ENCODE measurements at places on chromosomes 12 and 14.

DNA sequence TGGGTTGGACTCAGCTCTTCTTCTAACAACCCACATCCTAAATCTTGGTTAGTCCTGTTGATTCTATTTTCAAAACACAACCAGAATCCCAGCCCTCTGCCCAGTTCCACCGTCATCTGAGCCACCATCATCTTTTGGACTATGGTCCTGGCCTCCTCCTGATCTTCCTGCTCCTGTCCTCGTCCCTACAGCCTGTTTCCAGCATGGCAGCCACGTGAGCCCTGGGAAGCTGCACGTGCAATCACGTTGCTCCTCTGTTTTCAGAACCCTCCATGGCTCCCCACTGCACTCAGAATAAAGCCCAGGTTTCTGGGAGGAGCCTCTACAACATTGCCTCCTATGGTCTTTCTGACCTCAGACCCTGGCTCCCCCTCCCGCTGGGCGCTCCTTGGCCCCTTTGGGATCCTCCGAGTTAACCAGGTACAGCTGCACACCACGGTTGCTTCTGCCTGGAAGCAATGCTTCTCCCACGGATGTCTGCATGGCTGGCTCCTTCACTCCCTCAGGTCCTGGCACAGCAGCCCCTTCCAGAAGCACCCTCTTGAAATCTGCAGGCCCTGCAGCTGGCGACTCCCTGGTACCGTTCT lies 44.5 kb downstream of the BEGAIN start:
- no peak for DNase-seq

GRCh38 chr14:70707138-70708038 lies 65.7 kb downstream of the TTC9 start:
- DNase-seq, result no peak

DNA sequence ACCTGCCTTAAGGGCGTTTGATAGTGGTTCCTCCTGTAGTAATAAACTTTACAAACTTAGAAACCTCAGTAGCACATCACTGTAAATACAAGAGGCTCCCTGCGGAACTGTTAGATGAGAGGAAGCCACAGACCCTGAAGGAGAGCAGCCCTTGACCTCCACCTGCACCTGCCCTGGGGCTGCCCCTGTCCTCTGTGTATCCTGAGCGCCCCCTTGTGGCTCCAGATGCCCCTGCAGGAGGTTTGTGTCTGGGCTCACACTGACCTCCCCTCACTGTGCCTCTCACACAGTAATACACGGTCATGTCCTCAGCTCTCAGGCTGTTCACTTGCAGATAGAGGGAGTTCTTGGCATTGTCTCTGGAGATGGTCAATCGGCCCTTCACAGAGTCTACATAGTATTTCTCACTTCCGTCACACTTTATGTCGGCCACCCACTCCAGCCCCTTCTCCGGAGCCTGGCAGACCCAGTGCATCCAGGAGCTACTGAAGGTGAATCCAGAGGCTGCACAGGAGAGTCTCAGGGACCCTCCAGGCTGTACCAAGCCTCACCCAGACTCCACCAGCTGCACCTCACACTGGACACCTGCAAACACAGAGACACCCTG lies 1059.8 kb downstream of the TMEM121 start:
- peak; percentile 21 for DNase-seq

DNA sequence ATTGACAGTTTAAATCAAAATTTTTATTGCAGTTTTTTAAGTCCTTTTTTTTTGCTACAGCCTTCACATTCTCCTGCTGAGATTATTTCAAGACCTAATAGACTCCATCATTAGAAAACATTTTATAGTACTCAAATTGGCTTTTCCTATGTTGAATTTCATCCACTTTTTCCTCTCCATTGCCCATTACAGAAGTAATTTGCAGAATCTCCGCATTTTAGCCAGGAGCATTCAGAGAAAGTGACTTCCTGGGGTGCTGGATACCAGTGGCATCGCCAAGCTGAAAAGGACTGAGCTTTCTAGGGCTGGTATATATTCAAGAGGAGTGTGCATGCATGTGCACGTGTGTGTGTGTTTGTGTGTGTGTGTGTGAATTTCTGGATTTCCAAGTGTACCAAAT lies 340.8 kb downstream of the PDZRN4 start:
- DNase-seq, result no peak

DNA sequence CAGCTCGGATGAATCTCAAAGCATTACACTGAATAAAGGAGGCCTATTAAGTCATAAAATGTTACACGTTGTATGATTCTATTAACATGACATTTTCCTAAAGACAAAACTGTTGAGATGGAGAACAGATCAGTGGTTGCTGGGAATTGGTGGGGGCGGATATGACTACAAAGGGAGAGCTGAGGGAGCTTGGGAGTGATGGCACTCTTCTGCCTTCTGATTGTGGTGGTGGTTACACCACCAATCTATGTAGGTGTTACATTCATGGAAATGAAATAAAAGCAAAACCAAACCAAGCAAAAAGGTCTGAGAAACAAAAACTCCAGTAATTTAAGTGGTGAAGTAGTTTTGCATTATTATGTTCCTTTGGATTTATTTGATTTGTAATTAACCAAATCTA lies 16.4 kb upstream of the EVL start:
- no peak for DNase-seq

DNA sequence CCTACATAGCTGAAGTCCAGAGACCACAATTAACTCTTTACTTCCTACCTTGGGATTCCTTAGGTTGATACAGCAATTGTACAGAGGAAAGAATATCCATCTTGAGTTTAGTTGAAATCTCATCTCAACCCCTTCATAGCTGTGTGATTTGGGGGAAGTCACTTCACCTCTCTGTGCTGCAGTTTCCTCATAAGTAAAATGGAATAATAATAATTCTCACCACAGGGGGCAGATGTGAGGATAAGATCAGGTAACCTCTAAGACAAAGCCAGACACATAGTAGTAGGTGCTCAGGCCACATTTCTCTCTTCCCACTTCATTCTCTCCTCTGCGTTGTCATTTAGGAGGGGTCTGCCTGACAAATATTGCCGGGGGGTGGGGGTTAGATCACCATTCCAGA lies 6.7 kb downstream of the FOXN4 start:
- DNase-seq, result no peak

DNA sequence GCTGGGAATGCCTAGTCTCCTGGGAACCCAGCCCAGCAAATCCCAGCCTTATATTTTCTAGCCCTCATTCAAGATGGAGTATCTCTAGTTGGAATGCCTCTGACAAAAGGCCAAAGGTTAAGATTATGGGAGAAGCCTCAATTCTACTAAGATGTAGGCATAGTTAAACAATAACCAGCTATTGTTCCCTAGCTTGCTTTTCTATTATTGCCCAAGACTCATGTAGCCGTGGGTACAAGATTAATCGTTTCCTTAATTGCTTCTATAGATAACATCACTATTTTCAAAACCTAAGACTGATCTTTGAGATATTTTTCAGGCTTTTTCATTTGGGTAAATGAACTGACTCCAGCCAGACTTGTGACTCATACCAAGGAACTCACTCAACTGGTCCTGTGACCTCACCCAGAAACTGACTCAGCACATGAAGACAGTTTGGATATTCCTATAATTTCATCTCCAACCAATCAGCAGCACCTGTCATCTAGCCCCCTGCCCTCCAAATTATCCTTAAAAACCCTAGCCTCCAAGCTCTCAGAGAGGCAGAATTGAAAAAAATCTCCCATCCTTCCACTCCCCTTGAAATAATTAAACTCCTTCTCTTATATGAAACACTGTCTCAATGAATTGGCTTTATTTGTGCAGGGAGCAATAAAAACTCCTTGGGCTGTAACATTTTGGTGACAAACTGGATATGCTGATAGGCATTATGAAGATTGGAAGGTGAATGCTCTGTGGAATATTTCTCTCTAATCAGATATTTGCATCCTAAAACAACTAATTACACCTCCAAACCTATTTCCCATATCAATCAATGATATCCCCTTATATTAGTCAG lies 589.0 kb downstream of the C12orf50 start:
- DNase-seq, result no peak

DNA sequence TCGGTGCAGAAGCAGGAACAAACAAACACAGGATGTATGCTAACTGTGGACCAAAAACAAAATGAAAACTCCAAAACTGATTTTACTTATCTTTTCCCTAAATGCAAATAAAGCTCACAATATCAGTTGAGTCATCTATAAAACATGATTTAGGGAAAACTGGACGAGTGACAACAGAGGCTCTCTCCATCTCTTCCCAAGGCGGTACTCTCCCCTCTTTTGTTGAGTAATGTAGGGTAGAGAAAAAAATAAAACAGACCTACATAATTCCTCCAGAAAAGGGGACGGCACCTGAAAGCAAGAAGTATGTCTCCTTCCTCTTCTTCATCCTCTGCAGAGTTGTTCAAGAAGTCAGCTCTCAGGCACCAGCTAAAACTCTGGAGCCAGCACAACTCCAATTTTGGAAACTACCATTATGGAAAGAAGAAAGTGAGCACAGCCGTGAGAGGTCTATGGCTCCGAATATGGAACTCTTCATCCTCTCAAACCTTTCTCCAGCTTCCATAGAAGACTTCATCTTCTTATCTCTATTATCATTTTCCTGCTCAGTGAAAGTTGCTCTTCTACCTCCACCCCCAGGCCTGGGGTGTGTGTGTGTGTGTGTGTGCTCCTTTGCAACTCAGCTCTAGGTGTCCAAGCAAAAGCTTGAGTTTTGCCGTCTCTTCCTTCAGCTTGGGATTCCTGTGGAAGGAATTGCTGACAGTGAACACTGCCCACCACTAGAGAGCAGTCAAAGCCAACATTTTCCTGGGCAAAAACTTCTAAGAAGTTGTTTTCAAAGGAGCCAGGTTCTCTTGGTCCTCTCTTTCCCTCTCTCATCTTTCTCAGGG lies 155.4 kb downstream of the DIO2 start:
- DNase-seq, result no peak

DNA sequence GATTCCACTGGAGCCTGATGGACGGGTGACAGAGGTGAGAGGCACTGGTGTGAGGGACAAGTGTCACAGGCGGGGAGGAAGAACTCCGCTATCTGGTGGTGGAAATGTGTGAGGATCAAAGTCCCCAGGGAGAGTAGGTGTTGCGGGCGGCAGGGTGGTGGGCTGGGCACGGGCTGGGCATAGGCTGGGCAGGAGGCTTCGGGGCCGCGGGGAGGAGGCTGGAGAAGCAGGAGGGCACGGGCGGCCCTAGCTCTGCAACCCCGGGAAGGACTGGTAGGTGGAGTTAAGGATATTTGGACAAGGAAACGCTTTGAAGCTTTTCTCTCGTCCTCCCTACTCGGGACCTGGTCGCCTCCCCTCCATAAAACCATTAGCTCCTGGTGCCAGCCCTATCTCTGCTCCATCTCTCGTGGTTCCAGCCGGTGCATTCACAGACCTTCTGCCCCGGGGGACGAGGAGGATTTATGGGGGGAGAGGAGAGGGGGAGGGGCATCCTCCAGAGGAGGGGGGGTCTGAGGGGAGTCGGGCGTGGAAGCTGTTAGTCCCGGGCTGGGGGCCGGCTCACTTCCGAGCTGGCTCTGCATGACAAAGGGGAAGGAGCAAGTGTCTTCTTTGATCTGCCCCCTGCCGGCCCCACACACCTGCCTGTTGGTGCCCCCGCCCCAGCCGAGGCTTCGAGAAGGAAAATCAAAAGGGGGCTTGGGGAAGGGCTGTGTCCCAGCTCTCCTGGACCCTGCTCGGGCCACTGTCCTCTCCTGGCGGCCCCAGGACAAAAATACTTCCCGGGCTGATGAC lies 504 bp downstream of the WNT5B start:
- DNase-seq, result no peak

GRCh38 chr14:96050482-96050881 lies 11.3 kb downstream of the C14orf132 start:
- DNase-seq, result no peak

DNA sequence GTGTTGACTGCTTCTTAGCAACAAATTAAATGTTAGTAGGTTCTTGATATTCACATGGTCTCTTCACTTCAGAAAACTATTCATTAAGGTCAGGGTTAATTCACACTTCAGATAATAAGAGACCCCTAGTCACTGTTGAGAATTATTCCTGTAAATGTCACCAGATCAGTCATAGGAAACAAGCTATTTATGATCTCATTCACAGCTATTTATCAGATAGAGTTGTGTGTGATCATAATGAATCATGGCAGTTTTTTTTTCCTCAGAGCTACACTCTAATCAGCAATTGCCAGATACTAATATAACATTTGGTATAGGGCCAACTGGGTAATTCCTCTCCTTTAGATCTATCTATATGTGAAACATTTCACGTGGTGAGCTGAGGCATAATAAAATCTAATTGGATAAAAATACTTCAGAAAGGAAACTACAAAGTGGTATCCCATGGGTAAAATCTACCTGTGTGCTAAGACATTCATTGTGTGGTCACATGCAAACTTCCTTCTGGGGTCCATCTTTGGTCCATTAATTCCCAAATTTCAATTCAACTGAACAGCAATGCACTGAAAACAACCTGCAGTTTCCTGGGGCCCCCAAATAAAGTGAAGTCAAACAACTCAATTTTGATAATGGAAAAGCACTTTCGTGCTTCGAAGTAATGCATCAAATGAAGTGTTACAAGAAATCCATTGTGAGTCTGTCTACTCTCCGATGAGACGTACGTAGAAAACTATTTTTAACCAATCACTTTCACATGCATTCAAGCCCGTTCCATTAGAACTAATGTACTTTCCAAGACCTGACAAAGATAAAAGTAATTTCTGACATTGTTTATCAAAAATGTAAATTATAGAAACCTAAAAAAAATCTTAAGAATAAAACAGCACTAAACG lies 197.0 kb downstream of the ACSS3 start:
- DNase-seq, result no peak

GRCh38 chr12:67911275-67911600 lies 78.0 kb upstream of the IFNG-AS1 start:
- DNase-seq, result no peak

- no peak for DNase-seq
Observed at GRCh38 chr14:81310606-81311005, 89.5 kb downstream of the STON2 start.

DNA sequence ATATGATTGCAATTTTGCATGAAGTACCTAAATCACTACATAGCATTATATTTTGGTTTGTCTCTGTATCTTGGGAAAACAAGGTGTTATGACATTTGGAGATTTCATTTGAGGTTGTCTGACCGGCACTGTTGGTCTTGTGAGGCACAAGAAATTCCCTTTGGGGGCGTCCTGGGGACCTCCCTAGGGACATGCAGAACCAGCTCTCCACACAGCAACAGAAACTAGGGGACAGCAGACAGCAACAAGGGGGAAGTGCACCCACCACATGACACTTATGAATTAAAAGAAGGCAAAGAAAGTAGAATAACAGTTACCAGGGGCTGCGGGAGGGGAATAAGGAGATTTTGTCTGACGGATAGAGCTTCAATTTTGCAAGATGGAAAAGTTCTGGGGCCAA lies 14.4 kb downstream of the DDX54 start:
- DNase-seq, result no peak

- no peak for DNase-seq
Observed at GRCh38 chr12:130828895-130829294, 10.2 kb downstream of the STX2 start.
